GM10248 (cell line): ENCODE measurements at places on chromosomes 16 and 17.

- DNase-seq, result no peak
Measured at GRCh38 chr17:1322014-1322428, 42.6 kb downstream of the TRARG1 start.

GRCh38 chr17:4895657-4896331, 3.5 kb upstream of the C17orf107 start:
- DNase-seq, result no peak

DNA sequence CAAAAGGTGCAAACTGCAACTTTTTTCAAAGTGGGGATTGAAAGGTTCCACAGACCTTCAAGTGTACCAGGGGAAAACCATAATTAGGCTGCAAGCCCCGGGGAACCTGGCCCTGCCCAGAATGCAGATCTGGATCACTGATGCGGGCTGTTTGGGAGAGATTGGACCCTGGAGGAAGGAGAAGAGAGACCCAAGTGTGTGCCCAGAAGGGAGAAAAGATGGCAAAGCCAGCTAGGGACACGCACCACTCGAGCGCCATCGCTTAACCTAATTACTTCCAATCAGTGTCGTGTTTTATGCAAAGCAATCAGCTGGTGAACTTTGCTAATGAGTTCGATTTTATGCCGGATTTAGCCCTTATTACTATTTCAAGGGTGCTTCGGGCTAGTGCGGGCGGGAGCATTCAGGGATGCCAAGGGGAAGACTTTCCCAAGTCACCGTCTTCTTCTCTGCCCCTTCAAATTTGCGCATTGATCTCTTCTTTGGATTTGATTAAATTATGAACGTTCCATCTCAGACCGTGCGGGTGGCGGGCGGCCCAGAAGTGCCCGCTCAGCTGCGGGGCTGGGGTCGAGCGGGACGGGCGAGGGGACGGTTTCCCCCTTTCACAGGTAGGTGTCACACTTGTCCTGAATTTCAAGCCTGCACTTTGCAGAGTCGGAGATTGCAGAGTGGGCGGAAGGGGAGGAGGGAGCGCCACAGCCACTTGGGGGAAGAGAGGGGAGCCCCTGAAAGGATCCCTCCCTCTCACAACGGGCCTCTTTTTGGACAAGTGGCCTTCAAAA, 4.0 kb downstream of the IRX5 start:
- no peak for DNase-seq

GRCh38 chr17:76573096-76573495, 12.6 kb downstream of the ST6GALNAC2 start:
- no peak for DNase-seq

DNA sequence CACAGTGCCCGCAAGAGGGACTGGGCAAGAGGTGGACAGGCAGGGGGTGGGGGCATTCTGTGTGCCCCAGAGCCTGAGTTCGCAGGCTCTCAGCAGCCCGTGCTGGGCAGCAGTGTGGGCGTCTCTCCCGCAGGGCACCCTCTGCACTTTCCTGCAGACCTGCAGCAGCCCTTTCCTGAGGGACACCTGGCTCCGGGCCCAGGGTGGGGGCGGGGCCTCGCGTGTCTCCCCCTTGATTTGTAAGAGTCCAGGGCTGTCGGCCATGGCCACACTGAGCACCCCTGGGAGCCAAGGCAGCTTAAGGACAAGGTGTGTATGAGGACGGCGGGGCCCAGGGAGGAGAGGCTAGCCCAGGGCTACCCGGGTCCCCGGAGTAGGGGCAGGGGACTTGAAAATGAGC, 33.4 kb upstream of the SLC38A10 start:
- DNase-seq, result no peak

- no peak for DNase-seq
Measured at GRCh38 chr17:15233022-15233805, 31.9 kb downstream of the PMP22 start.

DNA sequence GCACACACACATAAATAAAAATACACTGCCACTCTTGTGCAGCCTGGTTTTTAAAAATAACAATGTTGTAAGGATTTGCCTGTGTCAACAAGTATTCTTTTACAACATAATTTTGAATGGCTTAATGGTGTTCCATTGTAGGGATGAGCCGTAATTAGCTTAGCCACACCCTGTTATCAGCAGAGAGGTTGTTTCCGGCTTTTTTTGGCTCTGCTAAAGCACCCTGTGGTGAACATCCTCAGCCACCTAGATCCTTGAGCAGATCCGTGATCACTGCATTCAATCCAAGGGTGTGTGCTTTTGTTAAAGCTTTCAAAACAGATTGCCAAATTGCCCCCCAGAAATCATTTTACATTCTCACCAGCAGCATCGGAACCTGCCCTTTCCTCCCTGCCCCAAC, 7.0 kb downstream of the KATNB1 start:
- no peak for DNase-seq

- DNase-seq, result peak; percentile 73
Measured at GRCh38 chr16:3022208-3022683, 1.5 kb downstream of the HCFC1R1 start.

GRCh38 chr17:10812674-10813073, 8.8 kb upstream of the TMEM238L start:
- DNase-seq, result no peak

- no peak for DNase-seq
Measured at GRCh38 chr17:72461757-72462156, 340.9 kb downstream of the SOX9 start.

GRCh38 chr17:46003907-46004748, 5.1 kb downstream of the STH start:
- DNase-seq, result no peak

DNA sequence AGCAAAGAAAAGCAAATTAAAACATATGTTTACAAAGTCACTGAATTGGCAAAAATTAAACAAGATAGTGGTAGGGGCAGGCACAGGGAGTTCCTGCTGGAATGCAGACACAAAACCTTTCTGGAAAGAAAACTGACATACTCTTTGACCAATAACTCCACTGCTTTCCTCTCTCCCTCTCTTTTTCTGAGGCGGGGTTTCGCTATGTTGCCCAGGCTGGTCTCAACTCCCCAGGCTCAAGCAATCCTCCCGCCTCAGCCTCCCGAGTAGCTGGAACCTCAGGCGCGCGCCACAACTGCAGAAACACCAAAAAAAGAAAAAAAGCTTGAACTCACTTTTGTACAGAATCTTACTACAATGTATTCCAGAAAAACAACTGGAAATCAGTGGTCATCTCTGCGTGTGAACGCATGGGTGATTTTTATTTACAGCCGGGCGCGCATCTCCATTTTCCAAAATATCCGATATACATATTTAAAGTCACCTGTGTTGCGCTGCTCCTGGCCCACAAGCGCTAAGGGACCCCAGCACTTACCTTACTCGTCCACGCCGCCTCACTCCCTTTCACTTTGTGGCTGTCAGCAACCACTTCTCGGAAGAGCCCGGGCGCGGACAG, 480 bp downstream of the TXNL4B start:
- no peak for DNase-seq

GRCh38 chr17:29596811-29597210, 3.9 kb downstream of the ANKRD13B start:
- DNase-seq, result no peak

- peak; percentile 75 for DNase-seq
Measured at GRCh38 chr17:77374170-77374936, 233.6 kb downstream of the SEC14L1 start.

DNA sequence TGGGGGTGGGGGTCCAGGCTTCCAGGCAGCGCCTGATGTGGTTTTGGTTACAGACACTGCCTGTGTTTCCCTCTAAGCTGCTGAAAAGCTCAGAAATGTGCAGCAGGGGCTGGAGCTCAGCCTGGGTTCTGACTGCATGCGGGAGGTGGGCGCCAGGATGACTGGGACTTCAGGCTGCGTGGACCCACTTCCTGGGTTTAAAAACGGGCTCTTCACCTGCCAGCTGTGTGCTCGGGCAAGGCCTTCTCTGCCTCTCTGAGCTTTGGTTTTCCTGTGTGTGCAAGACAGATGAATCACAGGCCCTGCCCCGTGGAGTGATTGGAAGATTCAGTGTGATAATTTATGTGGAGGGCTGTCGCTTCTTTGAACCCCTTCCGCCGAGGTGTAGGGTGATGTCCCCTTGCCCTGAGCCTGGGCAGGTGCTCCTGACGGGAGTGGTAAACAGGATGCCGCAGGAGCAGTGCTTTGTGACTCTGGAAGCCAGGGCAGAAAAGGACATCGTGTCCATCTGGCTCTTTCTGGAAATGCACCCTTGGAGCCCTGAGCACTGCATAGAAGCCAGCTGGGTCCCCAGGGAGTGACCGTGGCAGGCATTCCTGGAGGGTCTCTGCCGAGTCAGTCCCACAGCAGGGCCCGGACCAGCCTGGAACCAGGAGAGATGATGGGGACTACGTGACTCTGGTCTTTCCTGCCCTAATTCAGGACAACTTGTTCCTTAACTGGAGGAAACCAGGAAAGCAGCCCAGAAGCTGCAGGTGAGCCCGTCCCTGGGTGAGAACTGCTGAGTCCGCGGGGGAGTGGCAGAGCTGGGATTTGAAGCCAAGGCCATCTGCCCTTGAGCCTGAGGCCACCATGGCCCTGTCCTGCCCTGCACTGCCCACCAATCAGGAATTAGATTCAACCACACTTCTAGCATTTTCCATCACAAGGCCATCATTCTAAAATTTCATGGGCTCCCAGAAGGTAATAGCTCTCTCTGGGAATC, 28.5 kb upstream of the SLC7A5 start:
- no peak for DNase-seq

DNA sequence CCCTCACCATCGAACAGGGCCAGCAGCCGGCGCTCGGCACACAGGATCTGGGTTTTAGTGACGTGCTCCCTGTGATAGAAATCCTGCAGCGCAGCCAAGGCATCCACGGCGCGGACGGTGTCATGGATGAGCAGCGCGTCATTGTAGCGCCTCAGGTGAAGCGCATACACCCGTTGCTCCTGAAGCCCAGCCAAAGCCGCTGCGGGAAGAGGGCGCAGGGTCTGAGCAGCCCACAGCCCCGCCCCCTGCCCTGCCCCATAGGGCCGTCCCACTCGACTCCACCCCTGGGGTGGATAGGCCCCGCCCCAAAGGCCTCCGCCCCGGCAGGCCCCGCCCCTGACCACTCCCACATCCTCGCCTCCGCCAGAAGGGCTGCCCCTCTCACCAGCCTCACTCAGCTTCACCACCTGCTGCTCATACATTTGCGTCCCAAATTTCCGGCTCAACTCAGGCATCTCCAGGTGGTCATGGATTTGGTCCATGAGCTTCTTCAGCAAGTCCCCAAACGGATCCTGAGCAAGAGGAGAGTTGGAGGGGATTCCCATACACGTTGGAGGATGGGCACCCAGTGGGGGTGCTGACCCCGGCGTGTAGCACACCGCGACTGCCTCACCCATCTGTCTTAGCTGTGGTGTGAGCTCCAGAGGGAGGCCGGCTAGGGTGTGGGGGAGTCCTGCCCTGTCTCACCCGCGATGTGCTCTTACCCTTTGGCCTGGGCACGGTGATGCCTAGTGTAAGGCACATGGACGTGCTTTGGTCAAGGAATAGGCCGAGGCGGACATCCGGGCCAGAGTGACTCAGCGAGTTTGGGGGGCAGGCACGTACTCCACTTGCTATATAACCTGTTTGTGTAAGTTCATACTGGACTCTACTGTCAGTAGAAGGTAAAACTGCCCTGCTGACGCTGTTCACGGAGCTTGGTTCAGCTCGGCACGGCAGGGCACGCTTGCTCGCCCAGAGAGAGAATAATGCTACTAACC, 4.6 kb downstream of the DHX58 start:
- peak; percentile 98 for DNase-seq

- DNase-seq, result no peak
Measured at GRCh38 chr16:705431-706188, at the start of gene FBXL16. Gene FBXL16, minus strand, starts transcription at chr16:705801. Its CDS starts 8,396 bp downstream, at chr16:697405.

- DNase-seq, result no peak
Measured at GRCh38 chr16:59500601-59501000, 766.5 kb upstream of the GOT2 start.

DNA sequence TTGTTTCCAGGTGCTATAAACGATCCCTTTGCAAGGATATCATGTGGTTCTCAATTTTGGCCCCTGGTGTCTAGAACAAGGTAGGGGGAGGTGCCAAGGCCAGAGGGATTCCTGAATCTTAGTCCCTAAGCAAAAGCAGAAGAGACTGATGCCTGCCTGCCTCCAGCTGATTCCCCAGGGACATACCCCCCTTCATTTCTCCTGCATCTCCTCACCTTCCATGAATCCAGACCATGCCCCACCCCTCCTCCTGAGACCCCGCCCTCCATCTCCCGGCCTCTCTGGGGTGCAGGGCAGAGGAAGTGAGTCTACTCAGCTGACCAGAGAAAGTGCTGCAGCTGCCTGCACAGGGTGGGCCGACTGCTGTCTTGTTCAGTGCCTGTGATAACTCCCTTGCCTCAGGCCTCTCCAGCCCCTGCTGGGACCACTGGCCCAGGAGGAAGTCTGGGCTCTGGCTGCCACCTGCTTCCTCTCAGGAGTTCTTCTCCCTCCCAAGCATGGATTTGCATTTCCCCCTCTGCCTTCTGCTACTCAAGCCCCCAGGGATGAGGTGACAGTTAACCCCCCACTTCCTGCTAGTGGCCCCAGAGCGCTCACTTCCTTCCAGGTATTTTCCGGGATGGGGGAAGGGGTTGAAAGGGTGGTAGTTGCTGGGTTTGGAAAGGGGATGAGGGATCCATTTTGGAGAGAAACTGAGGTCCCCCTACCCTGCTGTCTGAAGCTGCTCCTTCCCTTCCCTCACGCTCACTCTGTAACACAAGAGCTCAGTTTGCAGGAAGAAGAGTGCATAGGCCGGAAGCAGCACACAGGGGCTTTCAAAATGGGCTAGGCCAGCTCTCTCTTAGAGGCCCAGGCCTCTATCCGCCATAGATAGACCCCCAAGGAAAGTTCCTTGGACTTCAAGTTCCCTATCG, 10.5 kb upstream of the TSPOAP1 start:
- DNase-seq, result peak; percentile 60

DNA sequence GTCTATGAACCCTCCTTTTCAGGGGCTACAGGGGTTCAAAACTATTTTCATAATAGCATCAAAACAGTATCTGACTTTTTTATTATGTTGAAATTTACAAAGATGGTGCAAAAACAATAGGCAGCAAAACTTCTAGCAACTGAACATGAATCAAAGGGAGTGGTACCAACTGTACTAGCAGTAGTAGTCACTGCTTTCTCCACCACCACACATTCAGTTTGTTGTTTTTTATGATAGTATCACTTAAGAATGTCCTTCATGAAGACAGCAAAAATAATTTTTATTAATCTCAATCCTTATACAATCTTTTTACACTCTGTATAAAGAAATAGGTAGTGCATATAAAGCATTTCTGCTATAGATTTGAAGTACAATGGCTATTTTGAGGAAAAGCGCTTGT, 47.6 kb downstream of the MED13 start:
- DNase-seq, result no peak

DNA sequence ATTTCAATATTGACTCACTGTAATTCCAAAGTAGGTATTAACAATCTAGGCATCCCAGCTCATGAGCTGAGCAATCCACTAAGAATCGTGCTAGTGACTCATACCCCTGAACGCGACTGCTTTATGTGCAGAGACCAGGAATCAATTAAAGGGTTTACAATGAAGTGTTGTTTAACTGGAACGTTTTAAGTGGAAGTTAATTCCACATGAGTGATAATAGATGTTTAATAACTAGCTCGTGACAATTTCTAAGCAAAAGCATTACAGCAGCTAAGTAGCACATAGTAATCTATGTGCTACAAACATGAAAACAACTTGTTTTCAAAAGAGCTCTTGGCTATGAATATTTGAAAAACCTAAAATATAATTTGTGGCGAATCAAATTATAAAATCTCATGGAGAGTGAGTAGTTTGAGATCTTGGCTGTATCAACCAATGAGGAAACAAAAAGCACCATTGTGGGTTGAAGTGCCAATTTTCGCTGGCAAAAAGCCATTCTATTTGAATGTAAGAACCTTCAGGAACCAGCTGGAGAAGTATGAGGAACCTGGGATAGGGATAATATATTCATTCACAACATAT, 9.4 kb downstream of the GJC1 start:
- DNase-seq, result no peak

- DNase-seq, result peak; percentile 80
Measured at GRCh38 chr17:74417178-74418045, 14.5 kb upstream of the GPRC5C start.

- peak; percentile 48 for DNase-seq
Measured at GRCh38 chr17:49646391-49647255, 31.3 kb downstream of the SPOP start.
